Stimulated activated naive B cell treated with anti-CD40 and anti-IgM and Interleukin-4, amounts not matched to agents 10 μg/mL and 1 μg/mL and 100 μg/mL, for 72 hours (primary cell): ENCODE measurements at places on chromosomes 11 and 22.
A peak's percentile ranks its signal among the peaks of the same experiment; 100 is the strongest.

GRCh38 chr22:41922328-41922727, 4.3 kb downstream of the TNFRSF13C start:
- DNase-seq = no peak
- H3K27me3 ChIP-seq = no peaks in the 10 kb centered on the region
- H3K36me3 ChIP-seq = peaks cover 59% of the 10 kb centered on the region
- H3K27ac ChIP-seq = peak overlapping the region; percentile 95
- peak overlapping the region; percentile 96 for H3K4me3 ChIP-seq

GRCh38 chr11:32610797-32611352, 27.2 kb downstream of the EIF3M start:
- peaks cover 28% of the 10 kb centered on the region for H3K36me3 ChIP-seq
- no peak overlapping the region for H3K4me3 ChIP-seq
- H3K4me1 ChIP-seq = no peaks in the 10 kb centered on the region
- DNase-seq = no peak
- H3K27ac ChIP-seq = no peak overlapping the region

DNA sequence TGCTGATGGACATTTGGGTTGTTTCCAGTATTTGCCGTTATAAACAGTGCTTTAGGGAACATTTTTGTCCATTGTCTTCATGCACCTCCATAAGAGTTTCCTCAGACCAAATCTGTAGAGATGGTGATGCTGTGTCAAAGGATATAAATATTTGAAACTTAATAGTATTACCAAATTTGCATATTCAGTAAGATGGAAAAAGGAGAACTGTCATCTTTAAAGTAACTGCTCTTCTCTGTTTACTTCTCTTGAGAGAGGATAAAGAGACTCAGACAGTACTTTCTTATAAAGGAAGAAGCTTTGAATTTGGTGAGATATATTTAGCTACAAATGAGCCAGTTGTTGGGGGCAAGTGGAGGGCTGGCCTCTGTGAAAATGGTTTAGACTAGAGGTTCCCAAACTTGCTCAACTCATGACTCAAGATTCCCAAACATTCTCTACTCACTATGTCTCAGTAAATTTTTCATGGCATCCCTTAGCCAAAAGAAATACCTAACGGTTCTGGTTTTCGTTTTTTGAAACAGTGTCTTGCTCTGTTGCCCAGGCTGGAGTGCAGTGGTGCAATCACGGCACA, 26.2 kb downstream of the SHISA8 start:
- H3K4me1 ChIP-seq = peaks cover 22% of the 10 kb centered on the region
- DNase-seq = no peak
- H3K36me3 ChIP-seq = peaks cover 77% of the 10 kb centered on the region
- no peaks in the 10 kb centered on the region for H3K27me3 ChIP-seq

DNA sequence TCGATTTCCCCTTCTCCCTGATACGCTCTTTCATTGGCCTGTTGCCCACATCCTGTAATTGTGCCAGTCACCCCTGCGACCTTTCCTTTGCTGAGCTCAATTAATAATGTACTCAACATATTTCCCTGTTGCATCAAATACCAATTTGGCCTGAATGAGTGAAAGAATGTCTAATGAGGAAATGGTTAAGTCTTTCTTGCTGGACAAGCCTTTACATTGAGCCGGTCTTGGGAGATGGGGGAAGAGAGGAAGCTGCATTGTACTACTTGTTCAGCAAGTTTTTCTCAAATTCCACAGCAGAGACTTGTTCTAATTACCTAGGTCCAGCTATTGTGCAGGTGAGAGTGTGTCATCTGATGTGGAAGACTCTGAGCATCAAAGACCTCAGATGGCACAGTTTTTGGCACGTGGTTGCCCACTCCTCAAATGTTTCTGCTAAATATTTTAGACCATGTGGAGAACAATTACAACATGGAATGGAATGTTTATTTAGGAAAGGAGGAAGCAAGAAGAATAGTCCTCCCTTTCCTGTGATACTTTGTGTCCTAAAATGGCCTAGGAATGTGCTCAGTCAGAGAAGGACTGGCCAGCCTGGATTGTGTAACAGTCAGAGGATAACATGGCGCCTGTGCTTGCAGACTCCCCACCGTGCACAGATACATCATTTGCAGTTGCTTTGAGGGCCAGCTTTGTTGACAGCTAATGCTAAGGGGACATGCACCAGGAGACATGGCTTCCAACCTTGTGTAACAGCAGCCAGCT, 129.5 kb upstream of the E2F8 start:
- peaks cover 7% of the 10 kb centered on the region for H3K4me1 ChIP-seq
- no peak overlapping the region for H3K4me3 ChIP-seq
- peaks cover 6% of the 10 kb centered on the region for H3K27me3 ChIP-seq
- no peak for DNase-seq

DNA sequence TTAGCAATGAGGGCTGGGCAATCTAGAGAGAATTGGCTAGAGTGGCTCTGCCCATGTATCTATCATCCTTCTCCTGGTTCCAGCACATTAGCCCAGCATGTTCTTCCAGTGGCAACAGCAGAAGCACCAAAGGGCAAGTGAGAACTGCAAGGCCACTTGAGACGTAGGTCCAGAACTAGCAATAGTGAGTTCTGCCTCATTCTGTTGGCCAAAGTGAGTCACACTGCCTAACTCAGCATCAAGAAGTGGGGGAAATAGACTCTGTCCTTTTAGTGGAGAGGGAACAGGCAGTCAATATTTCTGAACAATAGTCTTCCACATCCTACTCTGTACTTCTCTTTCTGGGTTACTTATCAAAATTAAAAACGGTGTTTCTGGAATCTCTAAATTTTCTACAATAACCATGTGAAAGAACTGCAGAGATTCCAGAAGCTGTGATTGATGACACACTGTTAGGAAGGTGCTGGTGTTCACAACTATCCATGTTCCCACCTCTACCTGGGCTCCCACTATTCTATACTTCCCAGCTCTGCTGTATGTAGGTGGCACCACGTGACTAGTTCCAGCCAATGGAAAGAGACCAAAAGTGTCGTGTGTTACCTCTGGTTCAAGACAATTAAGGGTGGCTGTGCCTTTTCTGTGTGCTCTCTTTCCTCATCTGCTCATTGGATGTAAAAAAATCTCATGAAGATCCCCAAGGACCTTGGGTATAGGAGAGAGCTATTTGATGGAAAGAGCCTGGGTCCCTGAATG, 23.4 kb upstream of the GRK3 start:
- no peak for DNase-seq
- no peak overlapping the region for H3K27ac ChIP-seq
- H3K27me3 ChIP-seq = peaks cover 4% of the 10 kb centered on the region
- peaks cover 24% of the 10 kb centered on the region for H3K4me1 ChIP-seq
- no peak overlapping the region for H3K4me3 ChIP-seq

GRCh38 chr11:2537010-2537705, 92.3 kb downstream of the KCNQ1 start:
- H3K27me3 ChIP-seq = no peaks in the 10 kb centered on the region

GRCh38 chr11:10637731-10638151, 55.8 kb downstream of the IRAG1 start:
- no peaks in the 10 kb centered on the region for H3K36me3 ChIP-seq
- H3K4me1 ChIP-seq = peaks cover 41% of the 10 kb centered on the region
- no peak overlapping the region for H3K4me3 ChIP-seq
- no peak overlapping the region for H3K27ac ChIP-seq

DNA sequence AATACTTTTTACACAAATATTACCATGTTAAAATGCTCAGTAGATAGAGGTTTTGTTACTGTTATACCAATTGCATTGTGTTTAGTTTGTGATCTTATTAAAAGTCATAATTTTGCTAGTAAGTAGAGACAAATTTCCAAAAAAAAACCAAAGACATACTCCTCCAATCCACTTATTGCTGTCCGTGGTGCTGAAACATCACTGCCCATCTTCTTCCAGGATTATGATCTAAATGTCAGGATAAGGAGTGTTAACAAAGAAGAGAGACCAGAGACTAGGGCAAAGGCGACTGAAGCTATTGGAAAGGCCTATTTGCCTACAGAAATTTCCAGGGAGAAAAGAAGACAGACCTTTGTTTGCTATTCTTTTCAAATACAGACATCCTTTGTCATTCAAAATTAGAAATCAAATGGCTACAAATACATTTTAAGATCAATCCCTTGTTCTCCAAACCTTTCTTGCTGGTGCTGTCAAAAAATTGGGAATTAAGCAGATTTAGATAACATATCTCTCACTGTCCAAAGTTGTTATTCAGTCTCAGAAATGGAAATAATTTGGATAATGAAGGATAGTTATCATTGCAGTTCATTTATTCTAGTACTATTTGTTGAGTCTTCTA, 199.7 kb downstream of the C11orf91 start:
- H3K4me1 ChIP-seq = no peaks in the 10 kb centered on the region
- DNase-seq = no peak
- no peak overlapping the region for H3K4me3 ChIP-seq
- H3K36me3 ChIP-seq = no peaks in the 10 kb centered on the region

GRCh38 chr22:47260551-47260950, 498.1 kb downstream of the TBC1D22A start:
- no peak overlapping the region for H3K4me3 ChIP-seq
- DNase-seq = no peak
- H3K27me3 ChIP-seq = peaks cover 19% of the 10 kb centered on the region
- no peaks in the 10 kb centered on the region for H3K4me1 ChIP-seq

- H3K4me3 ChIP-seq = no peak overlapping the region
- H3K27me3 ChIP-seq = peaks cover 55% of the 10 kb centered on the region
- no peaks in the 10 kb centered on the region for H3K36me3 ChIP-seq
- no peak overlapping the region for H3K27ac ChIP-seq
- DNase-seq = no peak
- H3K4me1 ChIP-seq = no peaks in the 10 kb centered on the region
Observed at GRCh38 chr11:34576331-34576730, 44.6 kb upstream of the EHF start.

GRCh38 chr11:113287801-113288200, 26.6 kb upstream of the TTC12 start:
- H3K4me3 ChIP-seq = no peak overlapping the region
- no peaks in the 10 kb centered on the region for H3K36me3 ChIP-seq
- H3K4me1 ChIP-seq = peaks cover 4% of the 10 kb centered on the region
- H3K27ac ChIP-seq = no peak overlapping the region
- no peak for DNase-seq

GRCh38 chr11:46410021-46410420, 18.4 kb upstream of the CHRM4 start:
- H3K27me3 ChIP-seq = no peaks in the 10 kb centered on the region
- DNase-seq = no peak
- no peak overlapping the region for H3K27ac ChIP-seq
- no peak overlapping the region for H3K4me3 ChIP-seq

- no peaks in the 10 kb centered on the region for H3K27me3 ChIP-seq
- H3K4me3 ChIP-seq = no peak overlapping the region
- H3K36me3 ChIP-seq = peaks cover 19% of the 10 kb centered on the region
- H3K27ac ChIP-seq = peak overlapping the region; percentile 56
- peaks cover 7% of the 10 kb centered on the region for H3K4me1 ChIP-seq
- DNase-seq = no peak
Observed at GRCh38 chr11:72048766-72049460, 31.4 kb downstream of the NUMA1 start.

GRCh38 chr11:62054484-62055121, 69.2 kb upstream of the INCENP start:
- no peak for DNase-seq
- no peaks in the 10 kb centered on the region for H3K4me1 ChIP-seq
- no peak overlapping the region for H3K27ac ChIP-seq

GRCh38 chr11:17197431-17197898, 10.3 kb downstream of the PIK3C2A start:
- H3K27me3 ChIP-seq = no peaks in the 10 kb centered on the region
- DNase-seq = no peak
- H3K4me1 ChIP-seq = peaks cover 12% of the 10 kb centered on the region
- H3K4me3 ChIP-seq = no peak overlapping the region
- H3K36me3 ChIP-seq = peaks cover 31% of the 10 kb centered on the region

DNA sequence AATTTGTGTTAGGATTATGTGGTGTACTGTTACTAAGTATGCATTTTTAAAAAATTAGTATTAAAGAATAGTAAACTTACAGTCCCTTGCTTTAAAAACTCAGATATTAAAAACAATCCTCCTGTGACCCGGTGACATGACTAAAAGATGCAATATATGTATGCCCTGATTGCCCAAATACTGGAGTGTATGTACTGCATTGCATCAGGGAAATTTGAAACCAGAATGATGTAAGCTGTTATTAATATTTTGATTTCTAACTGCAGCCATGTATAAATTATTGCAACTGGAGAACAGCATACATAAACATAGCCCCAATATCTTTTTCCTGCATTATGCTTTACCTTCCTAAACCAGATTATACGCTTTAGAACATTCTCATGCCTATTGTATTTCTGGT, 3.7 kb upstream of the HSPA8 start:
- peaks cover 19% of the 10 kb centered on the region for H3K36me3 ChIP-seq
- DNase-seq = no peak
- H3K27me3 ChIP-seq = no peaks in the 10 kb centered on the region
- no peak overlapping the region for H3K4me3 ChIP-seq
- peak overlapping the region; percentile 81 for H3K27ac ChIP-seq
- peaks cover 24% of the 10 kb centered on the region for H3K4me1 ChIP-seq

DNA sequence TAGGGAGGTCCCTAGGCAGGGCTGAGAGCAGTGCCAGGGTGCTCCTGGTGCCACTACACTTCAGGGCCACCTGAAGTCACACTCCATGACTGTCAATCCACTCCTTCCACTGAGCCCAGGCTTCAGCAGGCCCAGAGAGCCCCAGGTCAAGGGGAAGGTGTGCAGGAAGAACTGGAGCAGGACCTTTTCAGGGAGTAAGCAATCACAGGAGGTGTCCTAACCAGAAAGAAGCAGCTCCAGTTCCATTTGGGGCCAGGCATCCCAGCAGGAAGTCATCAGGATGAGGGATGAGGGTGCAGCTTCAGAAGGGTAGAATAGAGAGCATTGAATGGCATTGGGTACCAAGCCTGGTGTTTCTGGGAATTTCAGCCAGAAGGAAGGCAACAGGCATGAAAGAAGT, 556.5 kb downstream of the INSC start:
- no peak overlapping the region for H3K4me3 ChIP-seq
- H3K27me3 ChIP-seq = no peaks in the 10 kb centered on the region
- H3K4me1 ChIP-seq = no peaks in the 10 kb centered on the region
- DNase-seq = no peak
- H3K27ac ChIP-seq = no peak overlapping the region

DNA sequence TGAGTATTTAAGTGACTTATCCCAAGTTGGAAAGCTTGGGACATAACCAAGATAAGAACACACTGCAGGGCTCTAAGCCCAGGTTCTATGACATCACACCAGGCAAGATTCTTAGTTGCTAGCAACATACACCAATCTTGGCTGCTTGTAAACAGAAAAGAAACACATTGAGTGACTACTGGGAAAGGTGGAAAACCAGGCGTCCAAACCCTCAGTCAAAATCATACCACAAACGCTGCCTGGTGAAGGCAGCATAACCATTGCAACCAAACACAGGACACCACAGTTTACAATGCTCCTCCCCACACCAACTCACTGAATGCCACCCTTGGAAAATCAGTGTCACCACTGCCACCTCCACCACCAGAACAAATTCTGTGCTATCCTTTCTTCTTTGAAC, 379.9 kb downstream of the TTC28 start:
- DNase-seq = no peak
- no peaks in the 10 kb centered on the region for H3K27me3 ChIP-seq
- H3K4me3 ChIP-seq = no peak overlapping the region
